ENCODE measurements at places on chromosomes 2 and 18. TPM values are rescaled to one million over a fixed set of nuclear protein-coding genes. Genes with fewer than 3 reads are reported as not detected.

The CHRND gene
- not detected for total RNA-seq

The ITGA4 gene
- total RNA-seq, result 24.9 TPM

The SCYGR4 gene
- not detected for total RNA-seq

The RAX gene
- total RNA-seq, result not detected

The TBR1 gene
- total RNA-seq, result under 0.01 TPM

The REEP1 gene
- not detected for total RNA-seq

The GALR1 gene
- not detected for total RNA-seq

The RESP18 gene
- total RNA-seq, result not detected
